Right cardiac atrium (tissue), 5 donors: ENCODE measurements at places on chromosomes 1 and 21. TPM values are rescaled to one million over a fixed set of nuclear protein-coding genes. Genes with fewer than 3 reads are reported as not detected.

The TCP10L gene
- 1.4 TPM for total RNA-seq

The SNX7 gene
- total RNA-seq: 24.1 TPM

DNA sequence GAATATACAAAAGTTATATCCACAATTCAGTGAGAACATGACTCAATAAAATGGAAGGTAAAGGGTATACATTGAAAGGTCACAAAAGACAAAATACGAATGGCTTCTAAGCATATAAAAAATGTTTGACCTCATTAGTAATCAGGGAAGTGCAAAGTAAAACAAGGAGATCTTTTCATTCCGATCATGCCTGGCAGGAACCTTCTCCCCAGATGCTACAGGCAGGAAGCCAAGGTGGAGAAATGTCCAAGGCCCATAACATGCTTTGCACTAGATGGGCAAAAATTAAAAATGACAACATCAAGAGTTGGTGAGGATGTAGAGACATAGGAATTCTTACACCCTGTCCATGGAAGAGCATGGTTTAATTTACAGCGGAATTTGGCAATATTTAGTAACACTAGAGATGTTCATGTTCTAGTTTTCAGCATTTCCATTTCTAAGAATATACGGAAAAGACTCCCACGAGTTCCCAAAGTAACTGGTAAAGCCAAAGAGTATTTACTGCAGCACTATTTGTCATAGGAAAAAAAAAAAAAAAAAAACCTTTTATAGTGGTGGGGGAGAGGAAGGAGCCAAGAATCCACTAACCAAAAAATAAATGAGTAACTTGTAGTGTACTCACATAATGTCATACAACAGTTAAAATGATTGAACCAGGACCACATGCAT lies 184.5 kb upstream of the KAZN start:
- no peak for DNase-seq

DNA sequence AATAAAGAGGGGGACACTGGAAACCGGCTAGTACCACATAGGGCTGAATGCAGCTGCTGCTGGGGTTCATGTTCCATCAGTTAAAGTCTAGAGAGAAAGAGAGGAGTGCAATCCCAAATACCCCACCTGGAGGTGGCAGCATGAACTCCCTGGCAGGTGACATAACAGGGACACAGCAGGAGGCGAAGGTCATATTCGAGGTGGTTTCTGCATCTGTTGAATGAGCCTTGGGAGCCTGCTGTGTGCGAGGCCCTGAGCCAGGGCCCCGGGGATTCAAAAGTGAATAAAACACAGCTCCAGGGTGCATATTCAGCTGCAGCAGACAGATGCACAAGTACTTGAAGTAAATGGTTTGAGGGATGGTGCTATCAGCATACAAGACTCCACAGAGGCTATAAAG lies 456.8 kb downstream of the SETD4 start:
- no peak for DNase-seq

DNA sequence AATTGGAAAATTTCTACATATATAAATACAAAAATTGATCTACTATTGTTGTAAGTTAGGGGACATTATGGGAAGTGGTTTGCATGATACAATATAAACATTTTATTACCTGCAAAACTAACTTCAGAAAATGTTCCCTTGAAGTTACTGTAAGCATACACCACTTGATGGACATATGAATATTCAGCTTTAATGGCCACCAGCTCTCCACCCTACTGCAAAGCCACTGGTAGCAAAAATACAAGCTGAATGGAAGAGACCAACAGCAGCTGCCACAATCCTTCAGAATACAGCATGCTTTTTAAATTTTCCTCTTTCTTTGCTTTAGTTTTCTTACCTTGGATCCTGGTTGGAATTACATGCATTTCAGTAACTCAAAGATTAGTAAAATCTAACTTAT lies 69.8 kb downstream of the COQ8A start:
- no peak for DNase-seq

DNA sequence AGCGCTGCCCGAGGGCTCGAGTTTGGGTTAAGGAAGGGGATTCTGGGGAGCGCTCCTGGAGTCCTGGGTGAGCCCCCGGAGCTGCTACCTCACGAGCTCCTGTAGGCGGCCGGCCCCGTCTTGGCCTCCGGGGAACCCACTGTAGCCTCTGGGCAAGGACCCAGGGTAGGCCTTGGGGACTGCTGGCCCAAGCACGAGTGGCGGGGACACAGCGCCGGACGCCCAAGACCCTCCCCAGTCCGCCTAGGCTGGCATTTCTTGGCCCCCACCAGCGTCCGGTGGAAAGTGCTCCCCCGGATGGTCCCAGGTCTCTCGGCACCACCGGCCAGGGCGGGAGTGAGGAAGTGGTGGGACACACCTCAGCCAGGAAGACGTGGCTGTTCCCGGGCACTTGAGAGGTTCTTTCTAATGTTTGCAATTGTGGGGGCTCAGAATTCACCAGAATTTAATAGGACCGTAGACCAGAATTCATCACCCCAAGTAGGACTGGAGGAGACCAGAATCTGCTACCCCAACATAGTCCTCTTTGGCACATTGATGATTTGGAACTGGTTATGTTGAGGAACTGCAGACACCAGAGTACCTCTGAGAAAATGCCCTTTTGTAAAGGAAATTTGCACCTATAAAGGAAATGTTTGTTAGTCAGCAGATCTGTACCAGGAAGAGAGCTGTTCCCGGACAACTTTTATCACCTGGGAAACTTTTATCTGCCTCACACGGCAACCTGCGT lies 622 bp upstream of the TMPRSS2 start:
- DNase-seq: no peak

DNA sequence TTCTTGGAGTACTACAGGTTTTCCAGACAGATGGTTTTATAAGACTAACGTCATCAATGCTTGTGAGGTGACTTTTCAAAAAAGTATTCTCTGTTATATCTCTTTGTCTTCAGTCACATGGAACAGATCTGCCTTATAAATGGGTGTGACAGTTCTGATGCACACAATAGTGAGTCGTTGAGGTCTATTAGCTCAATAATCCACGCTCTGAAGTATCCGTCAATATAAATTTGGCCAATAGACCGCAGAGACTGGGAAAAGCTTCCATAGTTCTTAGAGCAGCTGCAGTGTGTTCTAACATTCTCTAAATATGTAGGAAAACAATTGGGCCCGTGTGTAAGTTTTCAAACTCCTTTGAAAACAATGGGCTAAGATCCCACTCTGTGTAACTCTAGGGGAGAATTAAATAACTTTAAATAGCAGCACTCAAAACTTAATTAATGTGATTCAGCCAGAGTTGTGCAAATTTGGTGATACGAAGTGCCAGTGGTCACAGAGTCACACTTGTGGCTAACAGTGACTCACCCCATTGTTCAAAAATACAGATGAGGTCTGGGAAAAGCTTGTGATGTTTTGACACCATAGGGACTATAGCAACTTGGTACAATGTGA lies 316.0 kb downstream of the LMO4 start:
- no peak for DNase-seq

GRCh38 chr1:90835661-90836344 lies 118.7 kb upstream of the BARHL2 start:
- DNase-seq: peak; percentile 68

DNA sequence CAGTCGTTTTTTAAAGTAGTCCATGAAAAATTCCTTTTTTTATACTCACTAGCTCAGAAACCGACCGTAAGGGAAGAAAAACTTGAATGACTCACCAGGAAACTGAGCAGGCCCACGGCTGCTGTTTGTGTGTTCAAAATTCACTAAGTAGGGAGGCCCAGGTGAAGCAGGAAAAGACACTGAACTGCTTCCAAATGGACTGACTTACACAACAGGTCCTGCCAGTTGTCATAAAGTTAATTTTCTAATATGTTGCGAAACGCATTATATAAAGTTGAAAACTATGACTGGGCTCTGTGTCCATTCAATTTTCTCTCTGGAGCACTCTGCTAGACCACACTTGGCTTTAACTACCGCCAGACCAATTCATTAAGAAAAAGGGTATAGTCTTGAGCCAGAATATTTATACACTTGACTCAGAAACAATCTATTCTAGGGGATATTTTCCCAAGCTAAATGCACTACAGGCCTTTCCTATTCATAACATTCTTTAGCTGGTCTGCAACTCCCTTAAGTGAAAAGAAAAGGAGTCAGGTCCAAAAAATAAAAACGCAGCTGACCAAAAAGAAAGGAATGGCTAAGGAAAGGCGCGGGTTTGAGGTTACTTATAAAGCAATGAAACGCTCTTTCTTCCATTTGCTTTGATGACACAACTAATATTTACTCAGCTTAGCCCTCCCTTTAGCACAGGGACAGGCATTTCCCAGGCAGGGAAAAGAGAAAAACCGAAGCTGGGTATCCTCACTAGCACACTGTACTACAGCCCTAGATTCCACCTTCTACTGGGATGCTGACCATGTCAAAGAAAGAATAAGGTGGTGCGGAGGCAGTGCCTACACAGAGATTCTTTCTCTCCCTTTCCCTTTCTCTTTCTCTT lies 306.3 kb upstream of the ESRRG start:
- no peak for DNase-seq

DNA sequence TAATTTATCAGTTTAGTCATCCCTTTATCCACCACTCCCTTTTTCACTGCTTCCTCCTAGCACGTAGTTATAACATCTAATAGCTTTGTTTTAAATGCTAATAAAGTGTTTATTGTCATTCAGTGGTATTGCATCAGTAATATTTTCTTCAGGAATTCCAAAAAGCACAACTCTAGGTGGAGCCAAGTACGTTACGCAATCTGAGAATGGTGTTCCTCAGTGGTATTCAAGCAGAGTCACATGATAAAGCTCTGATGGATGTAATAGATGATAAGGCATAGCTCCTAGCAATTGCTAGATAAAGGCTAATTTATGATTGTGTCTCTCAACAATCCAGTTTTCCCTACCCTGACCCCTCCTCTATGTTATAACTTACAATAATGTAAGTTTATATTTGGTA lies 494.6 kb upstream of the ADGRL4 start:
- no peak for DNase-seq

DNA sequence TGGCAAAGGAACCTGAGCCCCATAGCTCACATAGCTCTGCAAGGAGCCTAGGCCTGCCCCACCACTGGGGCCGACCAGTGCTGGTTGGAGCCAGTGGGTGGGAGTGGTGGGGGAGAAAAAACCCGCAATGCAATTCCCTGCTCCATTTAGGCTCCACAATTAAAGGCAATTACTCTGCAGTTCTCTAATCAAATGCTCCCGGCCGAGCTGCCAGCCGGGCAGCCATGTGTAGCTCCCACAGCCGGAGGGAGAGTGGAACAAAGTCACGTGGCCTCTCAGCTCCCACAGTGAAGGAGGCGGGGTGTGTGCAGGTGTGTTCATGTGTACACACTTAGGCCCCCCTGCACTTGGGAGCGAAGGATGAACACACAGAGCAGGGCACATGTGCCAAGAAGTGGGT lies 81.6 kb downstream of the KIRREL1 start:
- no peak for DNase-seq

- DNase-seq: no peak
These were observed 505.1 kb downstream of the LTN1 start for GRCh38 chr21:28487455-28488070.

DNA sequence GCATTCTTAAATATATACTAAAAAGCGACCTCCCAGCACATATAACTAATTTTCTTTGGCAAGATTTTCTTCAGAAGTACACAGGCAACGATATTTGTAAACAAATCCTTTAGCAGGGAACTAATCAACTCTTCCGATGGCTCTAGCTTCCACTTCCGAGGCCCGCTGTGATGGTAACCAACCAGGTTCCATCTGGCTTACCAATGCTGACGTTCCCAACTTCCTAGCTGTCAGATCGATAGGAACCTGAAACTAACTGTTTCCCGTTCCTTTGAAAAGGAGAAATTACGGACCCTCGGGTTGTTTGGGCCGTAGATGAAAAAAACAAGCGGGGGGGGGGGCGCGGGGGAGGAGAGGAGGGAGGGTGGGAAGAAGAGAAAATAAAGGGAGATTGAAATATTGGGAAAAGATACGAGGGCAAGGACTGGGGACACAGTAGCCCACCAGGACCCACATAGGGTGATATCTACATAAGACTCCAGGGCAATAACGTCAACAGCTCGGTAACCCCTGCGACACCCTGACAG lies 513 bp downstream of the GTF2B start:
- no peak for DNase-seq

- no peak for DNase-seq
These were observed 15.3 kb downstream of the CD2 start for GRCh38 chr1:116769561-116769977.

DNA sequence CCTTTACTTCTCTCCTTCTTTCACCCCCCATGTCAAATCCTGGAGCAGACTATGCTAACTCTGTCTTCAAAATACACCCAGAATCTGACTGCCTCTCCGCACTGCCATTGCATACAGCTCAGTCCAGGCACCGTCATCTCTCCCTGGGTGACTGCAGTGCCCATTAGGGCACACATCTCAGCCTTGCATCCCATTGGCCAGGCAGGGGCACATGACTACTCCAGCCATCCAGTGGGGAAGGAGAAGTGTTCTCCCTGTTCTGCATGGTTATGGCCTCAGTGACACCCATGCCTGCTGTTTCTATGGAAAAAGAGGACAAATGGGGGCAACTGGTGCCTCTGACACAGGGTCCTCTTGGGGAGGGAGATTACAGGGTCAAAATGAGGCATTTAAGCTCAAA lies 270.5 kb downstream of the MATN1 start:
- DNase-seq: no peak

- peak; percentile 96 for DNase-seq
These were observed at the start of gene HEYL for GRCh38 chr1:39639305-39640130. Gene HEYL, minus strand, starts transcription at chr1:39639643. Its CDS starts 18 bp downstream, at chr1:39639625.

DNA sequence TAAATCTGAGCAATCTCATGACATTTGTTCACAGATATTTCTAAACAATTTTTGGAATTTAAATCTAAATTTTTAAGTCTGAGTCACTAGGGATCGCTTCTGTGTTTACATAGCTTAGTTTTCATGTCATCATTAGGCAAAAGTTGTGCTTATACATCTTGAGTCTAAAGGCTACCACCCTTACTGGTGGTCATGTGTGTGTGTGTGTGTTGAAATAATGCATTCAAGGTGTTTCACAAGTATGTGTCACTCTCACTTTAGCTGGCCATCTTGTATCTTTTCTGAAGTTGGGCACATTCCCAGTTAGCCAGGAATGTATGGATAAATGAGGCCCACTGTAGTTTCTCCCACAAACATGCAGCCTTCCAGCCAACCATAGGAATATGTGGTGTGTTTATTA lies 1162.5 kb upstream of the PRMT6 start:
- DNase-seq: no peak

- no peak for DNase-seq
These were observed 72.2 kb upstream of the CD34 start for GRCh38 chr1:207983044-207983635.

DNA sequence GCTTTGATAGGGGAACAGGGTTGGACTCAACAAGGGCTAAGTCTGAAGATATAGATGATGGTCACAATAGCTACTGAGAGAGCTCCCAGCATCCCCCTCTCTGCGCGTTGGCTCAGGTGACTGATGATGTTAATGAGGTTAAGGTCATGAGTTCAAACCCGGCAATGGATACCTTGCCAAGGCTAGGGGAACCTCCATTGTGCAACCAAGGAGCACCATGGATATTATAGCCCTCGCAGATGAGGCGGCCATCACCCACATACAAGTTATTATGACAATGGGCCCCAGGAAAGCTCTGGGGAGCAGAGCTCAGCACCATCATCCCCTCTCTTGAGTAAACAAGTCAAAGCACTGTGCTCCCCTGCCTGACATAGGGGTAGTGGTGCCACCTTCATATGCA lies 8.2 kb downstream of the KCNA2 start:
- no peak for DNase-seq

- no peak for DNase-seq
These were observed 1407.2 kb downstream of the MRPL39 start for GRCh38 chr21:24200052-24200451.
